ENCODE measurements at places on chromosomes 5 and 9.

DNA sequence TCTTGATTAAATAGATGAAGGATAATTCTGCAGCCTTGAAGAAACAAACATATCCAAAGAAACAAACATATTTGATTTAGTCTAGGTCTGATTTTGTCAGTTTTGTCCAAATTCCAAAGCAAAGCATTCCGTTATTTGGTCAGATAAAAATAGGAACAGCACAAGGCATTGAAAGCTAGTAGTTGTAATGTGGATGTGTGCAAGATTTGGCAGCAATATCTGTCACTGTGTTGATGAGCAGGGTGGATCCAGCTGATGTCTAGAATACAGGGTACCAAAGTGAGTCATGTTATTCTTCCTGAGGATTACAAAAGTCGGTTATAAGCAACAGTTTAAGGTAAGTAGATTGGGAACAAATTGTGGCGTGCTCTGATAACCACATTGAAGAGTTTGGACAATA is 69.3 kb upstream of the PLPPR1 start:
- no peak for DNase-seq

GRCh38 chr9:95143591-95144561 is 173.6 kb downstream of the FANCC start:
- no peak for DNase-seq

DNA sequence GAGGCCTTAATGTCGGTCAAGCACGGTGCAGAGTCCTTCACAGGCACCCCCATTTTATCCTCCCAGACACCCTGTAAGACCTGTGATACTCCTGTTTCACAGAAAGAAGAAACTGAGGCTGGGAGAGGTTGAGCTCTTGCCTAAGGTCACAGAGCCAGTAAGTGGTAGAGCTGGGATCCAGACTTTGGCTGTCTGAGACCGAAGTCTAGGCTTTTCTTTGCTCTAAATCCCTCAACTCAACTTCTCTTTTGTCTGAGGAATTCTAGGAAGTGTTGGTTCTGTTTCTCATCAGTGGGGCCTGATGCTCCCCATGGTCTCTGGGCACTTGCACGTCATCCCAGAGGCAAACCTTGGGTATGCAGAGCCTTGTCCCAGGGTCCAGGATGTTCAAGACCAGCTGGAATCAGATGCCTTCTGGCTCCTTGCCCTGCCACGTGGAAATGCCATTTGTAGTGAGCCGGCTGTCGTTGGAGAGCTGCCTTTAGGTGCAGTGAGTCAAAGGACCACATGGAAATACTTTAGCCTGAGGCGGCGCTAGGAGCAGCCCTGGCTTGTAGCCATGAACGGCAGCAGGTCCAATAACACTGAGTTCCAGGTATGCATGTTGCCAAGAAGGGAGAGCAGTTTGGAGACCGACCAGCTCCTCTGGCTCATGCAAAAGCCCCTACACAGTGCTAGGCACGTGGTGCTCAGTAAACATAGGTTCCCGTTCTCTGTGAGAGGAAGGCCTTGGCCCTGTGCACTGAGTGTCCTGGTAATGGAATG is 9.2 kb downstream of the DCANP1 start:
- DNase-seq: no peak

- DNase-seq: no peak
These were observed 90.5 kb upstream of the AGXT2 start for GRCh38 chr5:35138232-35138631.

- no peak for DNase-seq
These were observed 37.8 kb upstream of the IFNE start for GRCh38 chr9:21519855-21520434.

DNA sequence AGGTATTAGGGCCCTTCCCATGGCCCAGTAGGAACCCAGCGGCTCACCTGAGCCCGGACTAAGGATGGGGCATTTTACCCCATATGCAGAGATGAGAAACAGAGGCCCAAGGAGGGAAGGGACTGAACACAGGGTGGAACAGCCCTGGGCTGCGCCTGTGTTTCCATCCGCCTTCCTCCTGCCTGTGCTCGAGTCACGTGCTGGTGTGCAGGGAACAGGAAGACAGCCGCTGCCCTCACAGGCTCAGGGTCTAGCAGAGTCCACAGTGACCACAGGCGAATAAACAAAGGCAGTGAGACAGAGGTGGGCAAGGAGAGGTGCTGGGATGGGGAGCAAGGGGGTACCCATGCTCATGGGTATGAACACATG is 129.4 kb downstream of the C9orf50 start:
- DNase-seq: no peak

DNA sequence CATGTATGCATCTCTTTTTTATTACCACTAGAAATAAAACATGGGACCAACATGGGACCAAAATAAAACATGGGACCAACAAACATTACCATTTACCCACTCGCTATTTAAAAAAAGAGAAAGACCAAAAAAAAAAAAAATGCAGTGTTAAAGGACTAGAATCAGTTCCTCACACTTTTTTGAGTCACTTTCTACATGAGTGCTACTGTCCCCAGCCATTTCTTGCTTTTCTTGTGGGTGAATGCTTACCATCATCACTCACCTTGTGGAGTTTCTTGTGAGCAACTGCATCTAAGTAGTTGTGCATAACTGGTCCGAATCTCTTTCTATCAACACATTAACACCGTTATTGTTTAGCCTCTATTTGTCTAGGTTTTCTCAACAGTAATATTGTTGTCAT is 493.6 kb upstream of the RIOK2 start:
- no peak for DNase-seq

DNA sequence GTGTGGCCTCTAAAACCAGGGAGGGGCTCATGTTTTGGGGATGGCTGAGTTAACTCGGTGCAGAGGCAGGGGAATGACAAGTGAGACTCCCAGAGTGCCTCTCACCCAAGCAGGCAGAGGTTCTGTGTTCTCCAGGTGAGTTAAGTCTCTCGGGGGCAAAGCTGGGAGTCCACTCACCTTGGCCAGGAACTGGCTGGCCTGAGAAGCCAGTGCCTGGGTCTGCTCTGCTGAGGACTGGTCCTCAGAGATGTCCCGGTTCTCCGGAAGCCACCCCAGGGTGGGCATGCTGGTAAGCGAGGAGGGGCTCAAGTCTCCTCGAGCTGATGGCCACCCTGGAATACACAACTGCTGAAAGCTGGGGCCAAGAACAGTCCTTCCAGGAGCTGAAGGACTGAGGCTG is 20.4 kb downstream of the AKNA start:
- no peak for DNase-seq

DNA sequence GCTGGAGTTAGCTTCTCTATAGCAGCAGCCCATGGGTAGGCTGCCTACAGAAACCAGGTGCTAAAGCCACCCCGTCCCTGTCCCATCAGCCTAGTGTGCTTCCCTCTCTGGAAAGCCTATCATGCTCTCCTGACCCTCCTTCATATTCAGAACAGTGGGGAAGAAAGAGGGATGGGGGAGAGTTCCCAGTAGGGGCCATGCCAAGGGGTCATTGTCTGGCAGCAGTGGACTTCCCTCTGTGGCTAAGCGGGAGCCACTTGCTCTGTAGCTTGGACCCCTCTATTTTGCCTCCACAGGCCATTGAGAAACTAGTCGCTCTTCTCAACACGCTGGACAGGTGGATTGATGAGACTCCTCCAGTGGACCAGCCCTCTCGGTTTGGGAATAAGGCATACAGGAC is 17.5 kb downstream of the PTPA start:
- no peak for DNase-seq

DNA sequence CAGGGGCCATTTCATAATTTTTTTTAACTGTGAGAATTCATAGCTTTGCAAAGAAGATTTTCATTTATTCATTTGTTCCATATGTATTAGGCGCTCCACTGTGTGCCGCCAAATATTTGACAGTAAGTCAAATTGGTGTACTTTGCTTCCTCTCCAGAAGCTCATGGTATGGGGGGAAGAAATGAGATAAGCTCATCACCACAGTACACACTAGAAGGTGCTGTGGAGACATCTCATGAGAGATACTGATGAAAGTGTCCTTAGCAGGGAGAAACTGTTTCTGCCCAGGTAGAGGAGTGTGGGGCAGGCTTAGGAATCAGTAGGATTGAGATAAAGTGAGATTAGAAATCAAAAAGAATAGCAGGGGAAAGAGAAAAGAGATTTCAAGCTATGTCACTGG is 136.2 kb downstream of the CDH6 start:
- no peak for DNase-seq

GRCh38 chr5:68343421-68343826 is 127.9 kb downstream of the PIK3R1 start:
- peak; percentile 48 for DNase-seq

DNA sequence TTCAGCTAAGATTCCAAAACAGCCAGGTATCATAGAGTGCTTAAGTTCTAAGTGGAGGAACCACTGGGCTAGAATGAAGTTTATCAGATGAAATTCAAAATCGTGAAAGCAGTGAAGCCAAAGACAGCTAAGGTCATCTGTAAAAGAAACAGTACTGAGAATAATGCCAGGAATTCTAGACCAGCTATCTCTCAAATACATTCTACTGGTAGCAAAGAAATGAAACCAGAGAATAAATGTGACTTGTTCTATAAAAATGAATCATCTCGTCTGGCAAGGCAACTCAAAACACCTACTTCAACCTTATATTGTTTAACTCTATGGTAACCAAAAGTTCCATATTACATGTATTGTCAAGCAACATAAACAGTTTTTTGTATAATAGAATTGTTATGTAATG is 51.3 kb upstream of the RGMB start:
- no peak for DNase-seq

DNA sequence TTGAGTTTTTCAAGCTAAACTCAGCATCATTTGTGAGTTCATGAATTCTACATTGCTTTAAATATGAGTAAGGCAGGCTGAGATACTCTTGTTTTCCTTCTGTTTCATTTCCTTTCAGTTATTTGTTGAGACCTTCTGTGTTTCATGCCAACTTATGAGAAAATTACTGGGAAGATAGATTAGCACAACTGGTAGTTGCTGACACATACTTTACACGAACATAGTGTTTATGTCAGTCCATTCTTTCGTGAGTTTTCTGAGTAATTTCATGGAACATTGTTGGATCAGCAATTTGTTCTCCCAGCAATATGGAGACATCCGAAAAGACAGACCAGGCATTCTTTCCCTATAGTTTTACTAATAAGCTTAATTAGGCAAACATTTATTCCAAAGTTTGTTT is 102.0 kb upstream of the SMC5 start:
- no peak for DNase-seq

DNA sequence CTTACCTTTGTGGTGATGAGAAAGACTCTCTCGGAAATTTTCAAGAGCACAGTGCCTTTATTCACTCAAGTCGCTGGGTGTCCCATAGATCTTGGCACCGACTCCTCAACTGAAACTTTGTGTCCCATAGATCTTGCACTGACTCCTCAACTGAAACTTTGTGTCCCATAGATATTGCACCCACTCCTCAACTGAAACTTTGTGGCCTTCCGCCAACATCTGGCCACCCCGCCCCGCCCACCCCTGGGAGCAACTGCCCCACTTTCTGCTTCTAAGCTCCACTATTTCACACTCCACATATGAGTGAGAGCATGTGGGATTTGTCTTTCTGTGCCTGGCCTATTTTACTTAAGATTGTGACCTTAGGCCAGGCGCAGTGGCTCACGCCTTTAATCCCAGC is 12.7 kb upstream of the EGFL7 start:
- no peak for DNase-seq
